ENCODE measurements at places on chromosomes 5 and 9. TPM values are rescaled to one million over a fixed set of nuclear protein-coding genes. Genes with fewer than 3 reads are reported as not detected.

Gene F2RL2
- polyA plus RNA-seq: 5.4 TPM

Gene DRD1
- polyA plus RNA-seq: 0.04 TPM

Gene TEX48
- not detected for polyA plus RNA-seq

GRCh38 chr5:1212881-1213280 lies 11.5 kb downstream of the SLC6A19 start:
- no peak for DNase-seq

DNA sequence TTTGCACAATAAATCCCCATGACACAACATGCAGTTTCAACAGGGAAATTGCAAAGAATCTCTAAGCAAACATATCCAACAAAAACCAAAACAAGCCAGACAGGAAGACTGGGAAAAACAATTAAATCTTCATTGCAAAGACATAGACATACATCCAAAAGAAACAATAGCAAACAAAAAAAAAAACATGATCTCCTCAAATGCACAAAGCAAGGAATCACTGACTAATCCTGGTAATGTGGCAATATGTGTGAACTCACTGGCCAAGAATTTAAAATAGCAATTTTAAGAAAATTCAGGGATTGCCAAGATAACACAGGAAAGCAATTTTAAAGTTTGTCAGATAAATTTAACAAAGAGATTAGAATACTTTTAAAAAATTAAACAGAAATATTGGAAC lies 520.1 kb upstream of the SMC2 start:
- no peak for DNase-seq

GRCh38 chr5:180390441-180391190 lies 37.5 kb upstream of the GFPT2 start:
- no peak for DNase-seq

DNA sequence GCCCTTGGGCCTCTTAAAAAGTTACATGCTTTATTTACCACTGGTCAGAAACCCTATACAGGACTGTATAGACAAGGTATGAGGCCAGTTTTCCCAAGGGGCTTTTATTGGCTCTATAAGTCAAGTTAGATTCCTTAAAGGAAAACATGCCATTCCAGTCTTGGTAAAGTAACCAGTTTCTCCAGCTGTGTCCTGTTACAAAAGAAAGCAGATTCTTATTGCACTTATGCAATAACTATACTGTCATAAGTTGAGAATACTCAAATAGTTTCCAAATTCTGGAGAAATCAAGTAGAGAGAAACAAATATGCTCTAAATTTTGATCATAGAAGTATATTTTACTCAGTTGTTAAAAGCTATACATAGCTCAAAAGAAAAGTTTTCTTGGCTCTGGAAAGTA lies 47.2 kb downstream of the PTGS1 start:
- DNase-seq: no peak

DNA sequence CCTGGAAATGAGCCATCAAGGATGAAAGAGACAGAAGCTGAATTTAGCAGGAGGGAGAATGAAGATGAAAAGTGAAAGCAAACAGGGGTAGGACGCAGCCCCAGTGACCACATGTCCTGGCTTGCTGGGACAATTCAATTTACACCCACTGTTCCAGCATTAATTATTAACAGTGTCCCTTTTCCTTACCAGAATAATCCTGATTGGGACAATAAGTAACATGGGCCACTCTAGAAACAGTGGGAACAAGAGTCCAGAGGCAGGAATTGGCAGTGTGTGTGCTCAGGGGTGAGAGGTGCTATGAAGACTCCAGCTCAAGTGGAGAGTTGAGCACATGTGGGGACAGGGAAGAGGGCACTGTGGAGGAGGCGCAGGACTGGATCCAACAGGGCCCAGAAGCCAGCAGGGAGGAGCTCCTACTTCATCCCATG lies 147.1 kb downstream of the C5orf15 start:
- peak; percentile 57 for DNase-seq

GRCh38 chr5:149188383-149188782 lies 47.1 kb downstream of the ABLIM3 start:
- DNase-seq: no peak

GRCh38 chr9:94725293-94725692 lies 1.2 kb upstream of the AOPEP start:
- DNase-seq: no peak

- DNase-seq: no peak
Measured at GRCh38 chr9:121708768-121709488, 57.5 kb downstream of the DAB2IP start.

DNA sequence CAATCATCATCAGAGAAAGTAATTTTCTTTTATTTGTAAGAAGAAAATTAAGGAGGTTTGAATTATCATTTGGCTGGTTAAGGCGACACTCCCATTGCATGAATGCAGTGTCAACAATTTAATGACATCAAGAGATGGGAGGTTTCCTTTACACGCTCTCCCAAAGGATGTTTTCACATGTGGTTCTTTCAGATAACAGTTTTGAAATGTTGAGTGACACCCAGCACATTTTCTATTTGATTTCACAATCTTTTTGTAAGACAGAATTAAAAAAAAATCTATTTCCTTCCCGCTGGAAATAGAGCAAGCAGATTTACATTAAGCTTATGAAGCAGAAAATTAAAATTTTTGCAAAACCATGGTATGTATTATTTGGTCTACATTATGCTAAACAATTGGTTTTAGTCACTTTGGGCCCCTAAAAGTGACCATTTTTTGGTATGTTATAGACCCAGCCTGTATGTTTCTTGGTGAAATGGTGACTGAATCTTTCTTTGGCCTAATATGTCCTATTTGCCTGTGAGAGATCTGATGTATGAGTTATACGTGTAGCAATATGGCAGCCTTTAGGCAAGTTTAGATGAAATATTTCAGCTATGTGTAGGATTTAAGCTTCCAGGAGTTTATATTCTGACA lies 18.9 kb upstream of the ANKRD55 start:
- no peak for DNase-seq

DNA sequence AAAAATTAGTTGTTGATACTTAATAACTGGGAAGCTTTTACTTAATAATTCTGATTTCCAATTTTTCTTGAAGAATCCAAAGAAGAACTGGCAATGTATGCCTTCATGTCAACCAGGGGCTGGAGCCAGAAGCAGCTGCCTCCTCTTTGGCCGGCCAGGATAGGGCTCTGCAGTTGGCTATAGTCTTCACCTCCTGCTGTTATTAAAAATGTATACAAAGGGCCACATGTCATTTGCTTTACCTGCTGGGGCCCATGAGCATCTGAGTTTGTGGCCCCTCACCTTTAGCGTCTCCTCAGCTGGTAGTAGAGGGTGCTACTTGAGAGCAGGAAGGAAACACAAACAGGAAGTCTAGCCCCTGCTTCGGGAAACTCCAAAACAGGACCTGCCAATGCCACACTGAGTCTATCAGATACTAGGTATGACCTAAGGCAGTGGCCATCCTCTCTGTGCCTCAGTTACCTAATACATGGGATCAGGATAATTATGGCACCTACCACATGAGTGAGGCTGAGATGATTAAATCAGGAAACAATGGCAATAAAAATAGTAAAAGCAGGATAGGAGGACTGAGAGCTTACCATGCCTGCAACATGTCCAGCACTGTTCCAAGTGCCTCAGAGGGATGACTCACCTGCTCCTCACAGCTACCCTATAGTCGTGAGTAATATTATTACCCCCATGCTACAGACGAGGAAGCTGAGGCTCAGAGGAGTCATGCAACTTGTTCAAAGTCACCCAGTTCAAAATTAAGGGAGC lies 21.3 kb downstream of the CCDC69 start:
- DNase-seq: no peak

GRCh38 chr9:115615821-115616665 lies 498.1 kb upstream of the TNC start:
- DNase-seq: no peak

GRCh38 chr5:112584781-112585180 lies 152.9 kb upstream of the APC start:
- no peak for DNase-seq

DNA sequence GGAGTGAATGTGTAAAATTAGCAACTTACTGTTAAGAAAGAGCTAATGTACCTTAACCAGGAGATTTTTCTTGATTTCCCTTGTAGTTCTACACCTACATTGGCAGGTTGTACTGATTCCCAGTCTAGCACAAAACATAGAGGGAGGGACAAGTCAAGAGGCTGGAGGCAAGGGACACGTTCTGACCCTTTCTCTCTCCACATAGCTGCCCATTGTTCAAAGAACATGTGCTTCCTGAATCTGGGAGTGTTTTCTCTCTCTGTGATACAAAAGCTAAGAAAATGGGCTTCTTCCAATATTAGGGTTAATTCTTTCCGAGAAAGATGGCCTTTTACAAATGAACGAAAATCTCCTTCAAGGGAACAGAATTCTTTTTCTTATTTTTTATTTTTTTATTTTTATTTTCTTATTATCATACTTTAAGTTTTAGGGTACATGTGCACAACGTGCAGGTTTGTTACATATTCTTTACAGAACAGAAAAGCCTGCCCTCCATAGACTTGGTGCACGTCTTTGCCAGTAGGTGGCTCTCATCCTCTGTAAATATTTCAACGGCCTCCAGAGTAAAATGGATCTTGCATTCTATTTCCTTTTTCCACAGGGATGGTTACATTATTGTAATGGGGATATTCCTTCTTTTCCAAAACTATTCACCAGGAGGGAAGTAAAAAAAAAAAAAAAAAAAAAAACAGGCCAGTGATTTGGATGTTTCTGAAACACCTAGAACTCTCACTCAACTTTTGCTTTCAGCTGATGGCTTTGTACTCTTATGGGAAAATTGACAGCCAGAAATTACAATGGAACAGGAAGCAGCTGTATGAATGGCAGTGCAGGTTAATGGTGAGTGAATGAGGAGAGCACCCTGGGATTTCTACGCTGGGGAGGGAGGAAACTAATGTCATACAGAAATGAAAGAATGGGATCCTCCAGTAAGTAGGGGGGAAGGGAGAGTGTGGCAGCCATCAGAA lies 13.1 kb upstream of the IFNA5 start:
- no peak for DNase-seq

DNA sequence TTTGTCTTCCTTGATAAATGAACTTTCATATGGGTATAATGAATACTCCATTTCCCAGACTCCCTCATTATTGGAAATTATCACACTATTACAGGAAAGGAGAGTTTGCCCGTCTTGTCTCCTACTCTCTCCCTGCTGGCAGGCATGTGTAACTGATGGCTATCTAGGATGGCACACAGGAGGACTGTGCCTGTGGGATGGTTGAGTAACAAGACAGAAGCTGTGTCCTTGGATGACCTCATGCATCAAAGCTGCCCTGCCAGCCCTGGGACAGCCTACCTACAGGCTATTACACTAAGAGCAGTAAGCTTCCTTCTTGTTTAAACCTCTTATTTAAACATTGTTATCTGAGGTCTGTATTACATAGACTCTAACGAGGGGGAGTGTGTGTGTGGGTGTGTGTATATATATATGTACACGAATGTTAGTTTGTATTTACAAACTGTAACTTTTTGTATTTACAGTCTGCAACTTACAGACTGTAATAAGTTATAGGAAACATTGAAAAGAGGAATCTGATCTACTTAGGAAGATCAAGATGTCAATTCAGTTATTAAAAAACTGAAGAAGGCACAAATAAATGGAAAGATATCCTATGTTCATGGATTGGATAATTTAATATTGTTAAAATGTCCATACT lies 247.6 kb upstream of the ACO1 start:
- no peak for DNase-seq
